IMR-90 (cell line): ENCODE measurements at places on chromosomes 16 and 17. TPM values are rescaled to one million over a fixed set of nuclear protein-coding genes. Genes with fewer than 3 reads are reported as not detected.
A peak's percentile ranks its signal among the peaks of the same experiment; 100 is the strongest.

Gene CD300E
- not detected in 2 replicates for total RNA-seq

GRCh38 chr17:71572343-71572742, 548.5 kb upstream of the SOX9 start:
- no peak for DNase-seq

Gene REXO5
- total RNA-seq = 6.1 and 7.0 TPM in 2 replicates

DNA sequence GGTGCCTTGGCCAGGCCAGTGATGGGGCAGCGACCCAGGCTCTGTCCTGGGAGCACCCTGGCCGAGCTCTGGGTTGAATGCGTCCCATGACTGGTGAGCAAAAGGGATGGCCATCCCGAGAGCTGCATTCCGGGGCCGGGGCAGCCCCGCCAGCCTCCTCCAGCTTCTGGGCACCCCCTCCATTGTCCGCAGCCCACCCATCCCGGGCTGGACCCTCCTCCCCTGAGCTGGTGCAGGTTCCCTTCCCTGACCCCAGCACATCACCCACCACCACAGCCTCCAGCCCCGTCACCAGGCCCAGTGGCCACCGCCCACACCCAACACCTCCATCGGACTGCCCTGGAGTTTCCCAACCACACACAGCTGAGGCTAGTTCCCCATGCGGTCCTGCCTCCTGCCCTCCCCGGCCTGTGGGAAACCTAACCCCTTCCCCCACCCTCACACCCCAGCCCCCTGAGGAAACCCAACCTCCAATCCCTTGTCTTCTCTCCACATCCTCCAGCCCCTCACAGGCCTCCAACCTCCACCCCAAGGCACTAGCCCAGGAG, 16.2 kb upstream of the PVALEF start:
- DNase-seq = no peak

Gene ELP5
- total RNA-seq = 46.6 and 48.0 TPM in 2 replicates

- no peak for DNase-seq
These were observed 40.0 kb upstream of the GSE1 start for GRCh38 chr16:85573045-85573695.

- no peak for DNase-seq
These were observed 431.2 kb downstream of the SLC39A11 start for GRCh38 chr17:72661116-72661944.

- peak; percentile 25 for DNase-seq
These were observed 114.6 kb upstream of the NOG start for GRCh38 chr17:56478836-56479447.

DNA sequence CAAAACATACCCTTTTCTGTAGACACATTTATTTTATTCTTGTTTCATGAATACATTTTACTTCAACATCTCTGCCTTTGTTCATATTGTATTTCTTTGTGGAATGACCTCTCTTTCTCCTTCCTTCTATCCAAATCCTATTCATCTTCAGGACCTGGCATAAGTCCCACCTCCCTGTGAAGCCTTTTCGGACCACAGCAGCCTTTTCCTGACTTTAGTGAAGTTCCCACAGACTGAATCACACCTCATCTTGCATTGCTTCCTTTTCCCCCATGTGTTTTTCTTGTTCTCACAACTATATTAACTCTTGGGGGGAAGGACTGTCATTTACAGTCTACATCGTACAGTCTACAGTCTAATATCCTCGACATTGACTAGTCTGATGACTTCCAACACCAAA, 58.2 kb downstream of the MFSD11 start:
- no peak for DNase-seq

- no peak for DNase-seq
These were observed 24.6 kb downstream of the FZD2 start for GRCh38 chr17:44581868-44582267.

- peak; percentile 70 for DNase-seq
These were observed 22.0 kb upstream of the ALDH3A1 start for GRCh38 chr17:19769946-19770652.

Gene CHST5
- total RNA-seq = not detected in 2 replicates

Gene SPN
- total RNA-seq = not detected in 2 replicates

Gene ANKRD40CL
- not detected in 2 replicates for total RNA-seq

Gene OTOA
- not detected in 2 replicates for total RNA-seq
